ENCODE measurements at places on chromosomes 1 and 21. TPM values are rescaled to one million over a fixed set of nuclear protein-coding genes. Genes with fewer than 3 reads are reported as not detected.

GRCh38 chr1:76038287-76039004 lies 36.1 kb upstream of the ST6GALNAC3 start:
- no peak for DNase-seq

- no peak for DNase-seq
These were observed 237.6 kb upstream of the DUSP10 start for GRCh38 chr1:221979444-221980032.

Gene STUM
- total RNA-seq: not detected

Gene KMO
- not detected for total RNA-seq

- DNase-seq: no peak
These were observed 22.3 kb upstream of the BMP8A start for GRCh38 chr1:39469150-39469549.

- DNase-seq: no peak
These were observed 462.6 kb upstream of the RUNX1 start for GRCh38 chr21:35511696-35512162.

- no peak for DNase-seq
These were observed 79.5 kb upstream of the SIPA1L2 start for GRCh38 chr1:232709386-232709785.

Gene PLA2G2C
- 0.44 TPM for total RNA-seq

- no peak for DNase-seq
These were observed 150.0 kb upstream of the KCTD3 start for GRCh38 chr1:215417122-215417521.

DNA sequence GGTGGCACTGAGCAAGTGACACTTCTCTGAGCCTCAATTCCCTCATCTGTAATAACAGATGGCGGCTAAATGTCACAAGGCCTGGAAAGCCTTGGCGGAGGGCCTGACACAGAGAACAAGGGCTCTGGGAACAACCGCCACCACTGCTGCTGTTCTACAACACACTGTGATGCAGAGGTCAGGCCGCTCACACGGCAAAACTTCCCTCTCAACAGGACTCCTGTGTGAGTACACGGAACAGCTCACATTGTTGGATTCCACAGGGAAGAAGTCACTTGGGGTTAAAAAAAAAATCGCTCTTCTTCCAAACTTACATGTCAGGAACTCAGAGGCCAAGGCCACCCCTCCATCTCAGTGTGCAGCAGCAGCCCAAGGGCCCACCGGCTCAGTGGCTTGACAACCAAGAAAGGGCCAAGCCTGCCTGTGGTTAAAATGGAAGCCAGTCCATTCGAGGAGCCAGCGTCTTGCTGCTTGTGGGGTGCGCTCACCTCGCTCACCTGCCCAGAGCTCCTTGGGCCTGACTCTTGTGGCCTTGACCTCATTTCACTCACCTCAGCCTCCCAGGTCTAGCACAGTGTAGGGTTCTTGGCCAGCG lies 101.1 kb downstream of the RAVER2 start:
- no peak for DNase-seq

GRCh38 chr21:37363936-37364335 lies 2.6 kb upstream of the DYRK1A start:
- no peak for DNase-seq

All from activated T-helper 1 cell treated with anti-CD3 and anti-CD28 coated beads, Interleukin-12 subunit alpha, Interleukin-12 subunit beta, Interleukin-2, Interleukin-4 antibody, amounts not matched to agents 30 ng/mL and 10 ng/mL and 1 ng/mL, durations not matched to agents 14 hours and 24 hours and 36 hours (primary cell).